ENCODE measurements at places on chromosomes 2 and 18.

DNA sequence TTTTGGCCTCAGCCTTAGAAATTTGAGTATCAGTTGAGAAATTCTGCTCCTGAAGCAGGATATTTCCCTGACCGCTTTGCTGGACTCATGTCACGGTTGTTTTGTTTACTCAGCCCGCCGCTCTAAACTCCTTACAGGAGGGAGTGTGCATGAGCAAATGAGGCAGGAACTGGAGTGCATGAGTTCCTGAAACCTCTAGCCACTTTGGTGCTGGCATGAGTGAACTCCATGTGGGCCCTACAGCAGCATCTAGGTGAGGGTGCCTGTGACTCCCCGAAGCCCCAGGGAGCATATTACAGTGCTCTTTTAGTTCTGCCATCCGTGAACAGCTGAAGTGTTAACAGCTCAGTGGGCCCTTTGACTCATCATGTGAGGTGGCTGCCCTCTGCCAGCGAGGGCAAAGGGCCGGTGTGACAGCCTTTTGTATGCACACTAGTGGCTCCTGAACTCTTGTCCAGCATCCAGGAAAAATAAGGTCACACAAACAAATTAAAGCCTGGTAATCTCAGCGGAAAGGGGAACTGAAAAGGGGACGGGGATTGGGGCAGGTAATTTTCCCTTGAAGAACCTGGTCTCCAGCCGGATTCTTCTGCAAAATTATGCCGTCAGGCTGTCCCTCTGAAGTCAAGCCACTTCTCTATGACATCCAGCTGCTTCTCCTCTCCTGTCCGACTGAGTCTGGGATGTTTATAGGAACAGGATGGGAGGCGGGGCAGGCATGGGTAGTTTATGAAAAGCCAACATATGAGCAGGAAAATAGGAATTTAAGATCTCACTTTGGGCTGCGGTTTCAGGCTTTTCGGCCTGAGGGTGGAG, 1668.7 kb downstream of the SUCLG1 start:
- no peak for DNase-seq

DNA sequence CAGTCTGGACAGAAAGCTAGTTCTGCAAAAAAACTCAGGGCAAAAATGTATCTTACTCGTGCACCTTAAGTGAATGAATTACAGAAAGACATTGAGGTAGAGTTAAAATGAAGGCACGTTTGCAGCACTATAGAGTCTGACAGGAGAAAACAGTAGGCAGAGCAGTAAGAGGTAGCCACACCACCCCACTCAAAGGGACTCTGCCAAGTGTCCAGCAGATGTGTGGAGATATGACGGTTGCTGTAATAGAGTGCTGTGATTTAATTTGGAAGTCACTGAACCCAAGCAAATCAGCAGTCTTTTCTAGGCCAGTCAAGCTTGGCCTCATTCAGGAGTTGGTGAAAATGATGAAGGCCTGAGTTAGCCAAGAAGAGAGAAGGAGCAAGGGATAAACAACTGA, 464.4 kb downstream of the PTPRM start:
- no peak for DNase-seq

DNA sequence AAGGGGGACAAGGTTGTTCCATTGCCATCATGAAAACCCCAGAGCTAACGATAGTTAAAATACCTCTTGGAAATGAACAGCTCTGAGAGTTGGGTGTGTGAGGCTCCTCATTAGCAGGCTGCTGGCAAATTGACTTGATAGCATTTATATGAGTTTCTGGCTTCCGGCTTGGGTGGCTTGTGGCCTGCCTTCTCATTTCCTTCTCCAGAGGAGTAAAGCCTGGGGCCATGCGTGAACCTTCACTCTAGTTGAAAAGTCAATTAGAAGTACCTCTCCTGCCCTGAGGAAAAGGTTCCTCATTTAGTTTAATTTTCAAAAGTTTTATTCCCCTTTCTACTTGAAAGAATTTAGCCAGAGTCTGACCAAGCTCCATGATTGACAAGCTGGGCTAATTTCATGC, 67.1 kb downstream of the MGAT5 start:
- no peak for DNase-seq

- DNase-seq: no peak
Measured at GRCh38 chr2:177268187-177268871, 3.8 kb upstream of the NFE2L2 start.

DNA sequence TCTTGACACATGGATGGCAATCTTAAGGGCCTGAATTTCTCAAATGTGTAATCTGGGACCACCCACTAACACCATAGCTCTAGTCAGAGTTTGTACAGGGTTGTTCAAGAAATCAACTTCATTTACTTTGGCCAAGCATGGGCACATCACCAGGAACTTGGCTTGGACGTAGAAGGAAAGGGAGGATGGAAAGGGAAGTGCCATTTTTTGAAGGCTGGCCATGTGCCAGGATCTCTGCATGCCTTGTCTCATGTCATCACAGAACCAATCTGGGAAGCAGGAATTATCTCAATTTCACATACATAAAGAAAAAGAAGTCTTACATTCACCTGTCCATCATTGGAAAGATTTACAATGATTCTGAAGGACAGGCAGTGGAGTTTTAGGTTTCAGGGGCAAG, 128.1 kb downstream of the ANTXR1 start:
- DNase-seq: no peak

DNA sequence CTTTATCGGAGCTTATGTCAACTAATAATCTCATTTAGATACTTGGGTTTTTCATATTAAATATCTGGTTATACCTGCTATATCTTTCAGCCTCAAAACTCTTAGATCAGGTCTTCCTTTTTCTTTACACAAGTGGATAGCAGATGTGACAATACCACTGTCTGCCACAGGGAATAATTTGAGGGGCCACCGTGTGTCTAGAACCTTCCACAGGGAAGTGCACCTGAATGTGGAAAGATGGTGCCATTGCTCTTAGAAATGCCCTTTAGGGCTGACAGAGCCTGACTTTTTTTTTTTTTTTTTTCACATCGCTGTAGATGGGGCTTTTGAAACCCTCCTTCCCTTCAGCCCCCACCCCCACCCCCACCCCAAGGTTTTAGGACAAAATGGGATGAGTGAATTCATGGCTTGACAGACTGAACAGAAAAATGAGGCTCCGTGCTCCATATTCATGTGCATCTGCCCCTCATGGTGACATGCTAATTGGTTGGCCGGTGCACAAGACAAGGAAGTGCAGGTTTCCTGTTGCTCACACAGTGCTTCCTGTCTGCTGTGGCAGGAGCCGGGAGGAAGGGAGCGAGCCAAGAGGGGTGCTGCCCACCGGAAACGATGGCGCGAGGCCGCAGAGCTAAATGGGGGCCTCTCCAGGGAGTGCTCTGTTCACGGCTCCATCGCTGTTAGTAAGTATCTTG, 246.0 kb downstream of the LDLRAD4 start:
- DNase-seq: no peak

- no peak for DNase-seq
Measured at GRCh38 chr2:72108121-72108520, 39.5 kb downstream of the CYP26B1 start.

DNA sequence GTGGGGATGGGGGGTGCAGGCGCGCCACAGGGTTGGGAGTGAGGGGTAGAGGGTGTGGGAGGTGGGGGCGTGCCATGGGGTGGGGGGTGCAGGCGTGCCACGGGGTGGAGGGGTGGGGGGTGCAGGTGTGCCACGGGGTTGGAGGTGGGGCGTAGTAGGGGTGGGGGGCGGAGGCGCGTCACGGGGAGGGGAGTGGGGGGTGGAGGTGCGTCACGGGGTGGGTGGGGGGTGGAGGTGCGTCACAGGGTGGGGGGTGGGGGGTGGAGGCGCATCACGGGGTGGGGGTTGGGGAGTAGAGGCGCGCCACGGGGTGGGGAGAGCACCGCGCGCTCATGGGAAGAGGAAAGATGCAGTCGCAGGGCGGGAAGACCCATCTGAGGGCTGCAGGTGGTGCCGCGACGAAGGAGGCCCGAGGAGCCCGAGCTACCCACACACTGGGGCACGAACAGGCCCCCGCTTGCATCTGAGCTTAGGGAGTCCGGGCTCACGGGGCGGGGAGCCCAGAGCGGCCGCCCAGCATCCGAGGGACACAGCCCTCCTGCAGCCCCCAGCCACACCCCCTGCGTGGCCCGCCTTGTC, 37.5 kb downstream of the SNED1 start:
- no peak for DNase-seq

- no peak for DNase-seq
Measured at GRCh38 chr18:68462766-68463165, 252.1 kb downstream of the TMX3 start.

DNA sequence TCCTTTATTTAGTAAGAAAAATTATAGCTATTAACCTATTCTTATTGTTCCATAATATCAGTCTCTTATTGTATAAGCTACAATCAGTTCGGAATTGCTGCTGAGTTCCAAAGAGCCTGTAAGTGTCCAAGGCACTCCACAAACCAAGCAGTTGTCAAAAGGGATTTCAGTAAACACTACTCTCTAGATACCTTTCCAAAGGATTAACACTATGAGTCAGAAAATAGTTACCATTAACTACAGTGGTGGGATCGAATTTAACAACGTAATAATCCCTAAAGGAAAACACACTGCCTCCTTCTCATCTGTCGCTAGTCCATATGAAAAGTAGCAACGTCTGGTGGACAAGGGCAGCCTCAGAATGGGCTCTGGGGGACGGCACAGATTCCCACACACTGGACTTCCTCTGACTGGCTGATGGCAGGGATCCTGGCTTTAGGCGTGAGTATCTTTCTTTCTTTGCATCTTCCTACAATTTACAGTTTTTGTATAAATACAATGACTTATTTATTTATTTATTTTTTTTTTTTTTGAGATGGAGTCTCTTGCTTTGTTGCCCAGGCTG, 8.8 kb downstream of the TGFBRAP1 start:
- DNase-seq: no peak

- no peak for DNase-seq
Measured at GRCh38 chr18:63702660-63703059, at the start of gene SERPINB11. SERPINB11 (plus strand) TSS chr18:63702960; CDS start chr18:63710194, 7,234 bp downstream.

- DNase-seq: no peak
Measured at GRCh38 chr2:602571-603359, 74.4 kb downstream of the TMEM18 start.

GRCh38 chr2:1590596-1591460, 153.5 kb downstream of the PXDN start:
- no peak for DNase-seq

GRCh38 chr2:143615562-143615961, 486.3 kb downstream of the ARHGAP15 start:
- DNase-seq: no peak

DNA sequence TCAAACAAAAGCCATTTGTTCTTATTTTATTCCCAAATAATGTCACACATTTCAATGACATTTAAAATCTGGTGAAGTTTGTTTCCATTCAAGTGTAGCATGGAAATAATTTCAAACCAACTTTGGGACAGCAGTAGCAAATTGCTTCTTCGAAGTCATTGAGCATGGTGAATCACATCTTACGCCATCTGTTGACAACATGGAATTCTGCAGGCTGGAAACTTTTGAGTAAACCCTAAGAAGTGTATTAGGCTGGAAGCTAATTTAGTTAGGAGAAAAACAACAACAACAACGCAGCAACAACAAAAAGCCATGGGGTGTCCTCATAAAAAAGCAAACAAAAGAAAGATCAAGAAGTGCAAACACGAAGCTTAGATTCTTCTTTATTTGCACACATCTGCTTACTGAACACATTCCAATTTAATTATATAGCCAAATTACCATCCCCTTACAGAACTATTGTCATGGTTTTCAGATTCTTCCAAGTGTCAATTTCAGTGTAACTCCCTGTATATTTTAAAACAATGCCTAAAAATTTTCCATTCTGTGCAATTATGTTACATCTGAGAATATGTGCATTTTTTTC, 659.0 kb upstream of the CDH7 start:
- no peak for DNase-seq

- no peak for DNase-seq
Measured at GRCh38 chr2:2681711-2682251, 350.7 kb upstream of the MYT1L start.

DNA sequence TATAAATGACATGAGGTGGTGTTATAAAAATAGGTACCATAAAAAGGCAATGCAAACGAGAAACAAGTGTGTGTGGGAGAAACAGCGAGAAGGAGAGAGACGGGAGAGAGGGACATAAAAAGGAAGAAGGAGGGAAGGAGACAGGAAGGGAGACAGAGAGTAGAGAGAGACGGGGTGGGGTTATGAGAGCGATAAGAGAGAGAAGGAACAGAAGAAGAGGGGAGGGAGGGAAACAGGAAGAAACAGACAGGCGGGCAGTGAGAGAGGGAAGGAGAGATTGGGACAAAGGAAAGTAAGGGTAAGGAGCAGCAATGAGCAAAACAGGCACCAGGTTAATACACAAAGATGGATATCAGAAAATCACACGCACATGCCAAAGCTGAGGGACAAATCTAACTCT, 83.7 kb downstream of the TGFA start:
- DNase-seq: no peak

DNA sequence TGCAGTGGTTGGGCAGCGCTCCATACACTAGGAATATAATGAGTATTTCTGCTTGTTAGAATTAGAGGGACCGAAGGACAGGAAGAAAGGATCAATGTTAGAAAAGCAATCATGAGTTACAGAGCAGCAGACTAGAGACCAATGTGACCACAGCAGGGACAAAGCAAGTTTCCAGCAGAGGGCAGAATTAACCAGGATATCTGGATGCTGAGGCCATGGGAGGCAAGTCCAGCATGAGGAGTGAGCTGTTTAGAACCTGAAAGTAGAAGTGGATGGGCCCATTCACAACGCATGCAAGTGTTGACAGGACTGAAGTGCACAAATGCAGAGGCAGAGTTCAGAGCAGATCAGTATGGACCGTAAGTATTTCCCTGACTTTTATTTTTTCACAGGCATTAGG, 910.4 kb upstream of the GYPC start:
- DNase-seq: no peak

GRCh38 chr18:11024928-11025669, 124.3 kb downstream of the PIEZO2 start:
- DNase-seq: no peak

DNA sequence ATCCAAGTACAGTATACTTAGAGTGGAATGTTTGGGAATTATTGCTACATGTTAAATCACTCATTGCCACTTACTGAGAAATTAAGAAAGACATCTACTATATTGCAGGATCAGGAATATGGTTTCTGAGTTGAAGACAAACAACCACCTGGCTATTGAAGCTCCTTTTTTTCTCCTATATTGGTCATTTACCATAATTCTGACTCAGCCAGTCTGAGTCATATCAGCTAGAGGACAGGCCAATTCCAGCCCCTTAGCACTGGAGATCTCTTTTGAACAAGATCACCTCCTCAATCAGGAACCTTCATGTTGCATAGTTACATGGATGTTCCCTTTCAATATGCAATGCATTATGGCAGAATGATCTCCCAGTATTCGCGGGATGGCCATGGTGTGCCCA, 42.7 kb upstream of the CDH19 start:
- no peak for DNase-seq

GRCh38 chr2:8680822-8681760, 765 bp upstream of the ID2 start:
- DNase-seq: peak; percentile 64

DNA sequence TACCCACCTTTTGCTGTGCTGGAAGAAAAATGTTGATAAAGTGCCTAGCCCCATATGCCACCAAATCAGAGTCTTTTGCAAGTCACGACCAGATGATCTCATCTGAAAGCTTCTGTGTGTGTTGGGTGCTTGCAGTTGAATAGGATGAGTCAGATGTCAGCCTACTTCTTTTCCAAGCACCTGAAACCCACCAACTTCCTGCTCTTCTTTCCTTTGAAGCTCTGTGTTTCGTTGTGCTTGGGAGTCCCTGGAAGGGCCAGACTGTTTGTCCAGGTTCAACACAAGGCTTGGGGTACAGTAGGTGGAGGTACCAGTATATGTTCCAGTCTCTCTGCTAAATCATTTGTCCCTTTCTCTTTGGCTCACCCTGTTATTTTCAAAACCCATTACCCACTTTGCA, 36.8 kb upstream of the LCLAT1 start:
- no peak for DNase-seq
